Activated T-helper 1 cell treated with anti-CD3 and anti-CD28 coated beads, Interleukin-12 subunit alpha, Interleukin-12 subunit beta, Interleukin-2, Interleukin-4 antibody, amounts not matched to agents 30 ng/mL and 10 ng/mL and 1 ng/mL, durations not matched to agents 14 hours and 24 hours and 36 hours (primary cell): ENCODE measurements at places on chromosomes 3 and 15.

GRCh38 chr15:52185151-52185561 is 6.0 kb downstream of the GNB5 start:
- no peak for DNase-seq

DNA sequence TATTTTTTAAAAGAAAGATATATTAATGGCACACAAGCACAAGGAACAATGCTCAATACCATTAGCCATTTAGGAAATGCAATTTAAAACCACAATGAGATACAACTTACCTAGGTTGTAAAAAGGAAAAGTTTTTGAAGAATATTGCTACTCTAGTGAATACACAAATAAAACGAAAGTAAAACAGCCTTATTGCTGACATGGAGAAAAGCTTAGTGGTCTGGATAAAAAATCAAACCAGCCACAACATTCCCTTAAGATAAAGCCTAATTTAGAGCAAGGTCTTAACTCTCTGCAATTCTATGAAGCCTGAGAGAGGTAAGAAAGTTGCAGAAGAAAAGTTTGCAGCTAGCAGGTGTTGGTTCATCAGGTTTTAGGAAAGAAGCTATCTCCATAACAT is 892.7 kb upstream of the ALCAM start:
- no peak for DNase-seq

DNA sequence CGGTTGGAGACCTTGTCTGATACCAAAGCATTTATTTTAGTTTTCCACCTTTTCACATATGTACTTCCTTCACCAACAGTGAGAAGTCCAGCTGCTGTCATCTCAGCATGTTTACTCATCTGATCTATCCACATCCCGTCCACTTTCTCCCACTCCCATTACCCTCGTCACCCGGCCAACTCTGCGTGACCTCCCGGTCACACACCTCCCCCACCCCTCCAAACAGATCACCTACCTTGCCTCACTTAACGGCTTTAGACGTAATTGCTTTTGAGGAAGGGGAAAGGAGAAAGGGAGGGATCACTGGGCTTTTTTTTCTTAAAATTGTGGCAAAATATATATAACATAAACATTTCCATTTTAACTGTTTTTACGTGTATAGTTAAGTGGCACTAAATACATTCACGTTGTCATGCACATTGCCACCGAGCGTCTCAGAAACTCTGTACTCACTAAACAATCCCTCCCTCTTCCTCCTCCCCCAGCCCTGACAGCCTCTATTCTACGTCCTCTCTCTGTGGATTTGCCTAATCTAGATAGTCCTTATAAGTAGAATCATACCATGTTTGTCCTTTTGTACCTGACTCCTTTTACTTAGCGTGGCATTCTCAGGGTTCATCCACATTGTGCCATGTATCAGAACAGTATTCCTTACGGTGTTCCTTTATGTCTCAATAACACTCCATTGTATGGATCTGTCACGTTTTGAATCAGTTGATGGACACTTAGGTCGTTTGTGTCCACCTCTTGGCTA is 67.2 kb downstream of the LMLN start:
- DNase-seq = no peak

- no peak for DNase-seq
Measured at GRCh38 chr3:50652709-50653108, 22.0 kb upstream of the DOCK3 start.

GRCh38 chr15:51783967-51784366 is 32.6 kb downstream of the TMOD2 start:
- no peak for DNase-seq

- DNase-seq = no peak
Measured at GRCh38 chr15:82977076-82977475, 8.9 kb upstream of the RAMAC start.

DNA sequence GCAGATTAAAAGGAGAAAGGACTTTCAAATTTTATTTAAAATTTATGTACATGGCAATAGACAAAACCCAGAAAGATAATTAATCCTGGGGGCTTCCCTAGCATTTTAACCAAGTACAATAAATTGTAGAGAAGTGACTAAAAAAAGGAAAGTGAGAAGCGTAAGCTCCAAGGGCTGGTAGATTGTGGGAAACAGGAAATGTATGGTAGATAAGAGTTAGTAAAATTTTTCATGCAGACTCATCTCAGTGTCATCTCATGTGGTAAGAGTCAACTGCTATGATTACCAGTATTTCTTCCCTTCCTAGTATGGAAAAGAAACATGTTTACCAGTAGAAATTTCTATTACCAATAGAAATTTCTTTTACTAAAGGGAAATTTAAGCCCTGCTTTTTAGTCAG is 464.3 kb upstream of the AGTR1 start:
- no peak for DNase-seq
